ENCODE measurements at places on chromosomes 2 and 18.

DNA sequence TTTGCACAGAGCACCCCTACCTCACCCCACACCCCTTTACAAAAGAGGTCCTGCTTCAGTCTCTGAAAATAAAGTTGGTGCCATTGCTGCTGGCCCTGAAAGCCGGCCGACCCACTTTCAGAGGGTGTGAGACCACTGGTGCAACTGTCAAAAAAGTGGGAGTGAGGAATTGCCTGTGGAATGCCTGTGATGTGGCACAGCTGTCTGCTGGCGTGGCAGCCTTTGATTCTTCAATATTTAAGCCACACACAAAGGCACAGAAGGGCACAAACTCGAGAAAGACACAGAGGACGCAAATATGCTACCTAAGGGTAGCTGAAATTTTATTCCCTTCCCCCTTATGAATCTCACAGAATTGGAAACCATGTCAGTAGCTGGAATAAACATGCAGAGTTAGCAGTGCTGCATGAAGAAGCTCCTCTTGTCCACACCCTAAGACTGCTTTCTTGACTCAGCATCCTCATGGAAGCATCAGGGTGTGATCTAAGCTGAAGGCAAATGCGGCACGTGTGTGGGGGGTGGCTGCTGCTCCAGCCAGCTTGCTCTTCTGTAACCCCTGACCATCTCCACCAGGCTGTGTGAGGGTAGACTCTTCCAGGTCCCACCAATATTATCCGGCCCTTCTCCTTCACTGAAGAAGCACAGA, 92.3 kb downstream of the CELF4 start:
- DNase-seq = no peak

- no peak for DNase-seq
Observed at GRCh38 chr18:79942211-79942610, 9.2 kb downstream of the SLC66A2 start.

GRCh38 chr2:75539955-75540716, 20.6 kb downstream of the EVA1A start:
- DNase-seq = no peak

- DNase-seq = no peak
Observed at GRCh38 chr2:239825705-239825979, 199.5 kb downstream of the NDUFA10 start.

DNA sequence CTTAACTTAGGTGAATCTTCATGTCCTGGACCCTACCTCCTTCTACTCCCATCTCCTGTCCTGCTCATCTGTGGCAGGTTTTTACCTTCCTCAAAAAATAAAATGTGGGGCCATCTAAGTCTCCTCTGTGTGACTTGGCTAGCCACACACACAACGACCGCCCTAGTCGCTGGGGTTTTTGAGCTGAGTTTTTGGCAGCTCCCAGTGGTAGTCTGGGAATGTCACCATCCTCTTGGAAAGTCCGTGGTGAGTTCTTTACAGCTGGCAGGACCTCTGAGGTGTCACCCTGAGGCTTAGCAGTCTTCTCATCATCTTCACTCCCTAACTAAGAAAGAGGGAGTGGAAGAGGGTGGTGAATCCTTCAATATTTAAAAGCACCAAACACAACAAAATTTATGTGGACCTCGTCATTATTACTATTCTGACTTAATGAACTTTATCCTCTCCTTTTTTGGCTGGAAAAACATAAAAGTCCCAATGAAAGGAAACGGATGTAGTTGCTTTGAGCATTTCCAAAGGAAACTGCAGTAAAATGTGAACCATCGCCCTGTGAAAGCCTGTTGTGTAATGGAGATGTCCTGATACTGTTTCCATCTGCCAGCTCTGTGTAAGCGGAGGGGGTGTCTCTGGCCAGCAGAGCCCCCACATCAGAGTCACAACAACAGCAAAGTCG, 78.6 kb downstream of the VAPA start:
- DNase-seq = no peak

DNA sequence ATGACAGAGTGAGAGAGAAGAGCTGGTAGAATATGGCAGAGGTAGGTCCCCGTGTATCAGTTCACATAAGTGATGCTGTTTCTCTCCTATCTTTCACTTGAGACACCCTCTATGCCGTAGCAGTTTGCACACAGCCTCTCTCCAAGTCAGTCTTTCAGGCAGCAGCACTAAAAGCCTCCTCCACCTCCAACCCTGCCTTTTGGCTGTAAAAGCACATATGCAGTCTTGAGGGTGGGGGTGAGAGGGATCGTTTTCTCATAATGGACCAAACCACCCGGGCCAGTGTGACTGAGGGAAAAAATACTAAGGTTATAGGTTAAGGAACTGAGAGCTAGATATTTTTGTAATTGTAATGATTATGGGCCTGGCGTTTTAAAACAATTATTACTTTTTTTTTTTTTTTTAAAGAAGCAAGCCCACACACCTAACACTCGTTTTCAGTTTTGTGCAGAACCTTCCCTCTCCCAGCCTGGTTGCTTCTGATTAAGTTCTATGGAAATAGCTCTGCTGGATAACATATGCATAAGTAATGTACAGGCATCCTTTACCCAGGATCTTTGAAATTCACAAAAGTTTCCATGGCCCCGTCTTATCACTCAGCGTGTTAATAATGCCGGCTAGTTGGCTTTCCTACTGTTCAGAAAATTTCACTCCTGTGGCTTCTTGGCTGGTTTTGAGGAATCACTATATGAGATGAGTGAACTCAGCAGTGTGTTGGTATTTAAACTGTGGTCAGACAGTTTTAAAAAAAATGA, 112.2 kb upstream of the MEIS1 start:
- no peak for DNase-seq

GRCh38 chr2:127386246-127386645, 1.5 kb downstream of the MAP3K2 start:
- no peak for DNase-seq

- no peak for DNase-seq
Observed at GRCh38 chr2:85588236-85588635, 4.0 kb downstream of the VAMP5 start.

DNA sequence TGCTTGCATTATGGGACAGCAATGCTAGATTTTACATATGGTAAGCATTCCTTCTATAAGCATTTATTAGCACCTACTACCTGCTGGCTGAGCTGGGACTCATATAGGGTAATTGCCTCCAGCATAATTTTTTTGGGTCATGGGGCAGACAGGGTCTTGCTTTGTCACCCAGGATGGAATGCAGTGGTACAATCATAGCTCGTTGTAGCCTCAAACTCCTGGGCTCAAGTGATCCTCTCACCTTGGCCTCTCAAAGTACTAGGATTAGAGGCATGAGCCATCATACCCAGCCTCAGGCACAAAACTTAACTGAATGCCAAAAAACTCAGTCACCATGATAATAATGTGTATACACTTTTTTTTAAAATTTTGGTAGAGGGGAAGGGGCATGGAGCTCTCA, 35.3 kb downstream of the TMEM237 start:
- DNase-seq = no peak

DNA sequence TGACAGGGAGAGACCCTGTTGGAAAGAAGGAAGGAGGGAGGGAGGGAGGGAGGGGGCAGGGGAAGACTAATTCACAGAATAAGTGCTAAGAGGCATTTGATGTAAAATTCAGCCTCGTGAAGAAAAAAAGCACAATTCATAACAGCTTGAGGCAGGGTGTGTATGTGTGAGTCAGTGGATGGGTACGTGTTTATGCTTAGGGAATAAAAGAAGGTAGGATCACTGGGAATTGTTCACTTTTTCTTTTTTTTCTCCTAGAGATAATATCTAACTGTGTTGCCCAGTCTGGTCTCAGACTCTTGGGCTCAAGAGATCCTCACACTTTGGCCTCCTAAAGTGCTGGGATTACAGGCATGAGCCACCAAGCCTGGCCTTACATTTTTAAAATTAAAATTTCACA, 39.2 kb downstream of the WDR33 start:
- no peak for DNase-seq

GRCh38 chr18:1998121-1998520, 573.2 kb downstream of the METTL4 start:
- DNase-seq = no peak

DNA sequence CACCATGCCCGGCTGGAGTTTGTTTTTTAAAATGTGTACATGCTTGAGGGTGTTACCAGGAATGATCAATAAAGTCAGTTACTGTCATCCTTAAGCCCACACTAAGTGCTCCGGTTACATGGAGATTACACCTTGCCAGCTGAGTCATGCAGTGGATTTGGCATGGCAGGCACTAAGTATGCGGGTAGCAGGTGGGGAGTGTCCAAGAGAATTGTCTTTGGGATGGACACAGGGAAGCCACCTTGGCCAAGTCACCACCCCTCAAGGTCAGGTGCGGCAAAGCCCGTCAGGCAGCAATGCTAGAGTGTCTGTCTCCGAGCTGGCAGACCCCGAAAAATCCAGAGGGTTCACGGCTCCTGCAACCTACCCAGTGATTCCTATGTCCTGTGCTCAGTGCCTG, 54.8 kb downstream of the GBX2 start:
- no peak for DNase-seq

GRCh38 chr18:12744103-12744502, 41.3 kb downstream of the PSMG2 start:
- no peak for DNase-seq
